CD4-positive, alpha-beta T cell treated with Interleukin-15 for 4 hours (primary cell): ENCODE measurements at places on chromosomes 2 and 18.

DNA sequence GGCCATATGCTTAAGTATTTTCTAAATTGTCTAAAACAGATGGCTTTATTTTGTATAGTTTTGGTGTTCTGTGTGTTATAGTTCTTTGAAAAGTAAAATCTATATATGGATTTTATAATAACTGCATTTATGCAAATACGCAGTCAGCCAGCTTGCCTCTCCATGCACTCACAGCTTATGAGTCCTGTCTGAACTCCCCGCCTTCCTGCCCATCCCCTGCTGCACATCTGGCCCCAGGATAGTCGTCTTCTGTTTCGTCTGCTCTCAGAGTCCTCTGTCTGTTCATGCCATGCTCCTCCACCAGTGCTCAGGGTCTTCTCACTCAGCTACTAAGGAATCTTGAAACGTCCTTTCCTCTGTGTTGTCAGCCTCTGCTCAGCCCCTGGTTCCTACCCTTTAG, 28.2 kb upstream of the ANKRD62 start:
- DNase-seq, result no peak

DNA sequence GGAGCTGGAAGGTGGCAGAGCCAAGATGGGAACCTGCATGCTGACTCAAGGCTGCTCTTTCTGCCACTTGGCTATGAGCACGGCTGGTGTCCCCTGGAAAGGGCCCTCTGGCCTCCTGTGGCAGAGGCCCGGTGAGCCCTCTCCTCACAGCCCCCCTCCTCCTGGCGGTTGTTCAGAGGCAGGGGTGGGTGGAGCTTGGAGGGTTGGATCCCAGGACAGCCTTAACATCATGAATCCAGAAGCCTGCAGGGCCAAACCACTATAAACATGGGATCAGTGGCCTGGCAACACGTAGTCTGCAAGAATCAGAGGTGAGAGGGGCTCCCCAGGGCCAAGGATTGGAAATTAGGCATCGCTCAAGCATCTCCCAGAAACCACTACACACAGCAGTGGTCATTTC, 48.5 kb upstream of the LOXHD1 start:
- no peak for DNase-seq

DNA sequence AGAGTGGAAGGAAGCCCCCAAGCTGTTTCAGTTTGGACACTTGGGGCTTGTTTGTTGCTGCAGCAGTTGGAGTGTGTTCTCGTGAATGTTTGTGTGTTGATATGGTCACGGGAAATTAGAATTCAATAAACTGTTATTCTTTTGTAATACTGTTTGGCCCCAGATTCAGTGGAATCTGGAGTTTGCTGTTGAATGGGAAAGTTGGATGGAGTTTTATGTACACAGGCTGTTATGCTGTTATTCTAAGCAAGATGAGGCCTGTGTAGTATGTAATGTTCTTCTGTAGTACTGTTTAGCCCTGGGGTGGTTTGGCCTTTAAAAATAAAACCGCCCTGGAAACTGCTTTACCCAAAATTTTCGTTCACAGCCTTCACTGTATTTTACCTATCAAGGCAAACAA, 810.4 kb upstream of the HS6ST1 start:
- DNase-seq, result no peak

DNA sequence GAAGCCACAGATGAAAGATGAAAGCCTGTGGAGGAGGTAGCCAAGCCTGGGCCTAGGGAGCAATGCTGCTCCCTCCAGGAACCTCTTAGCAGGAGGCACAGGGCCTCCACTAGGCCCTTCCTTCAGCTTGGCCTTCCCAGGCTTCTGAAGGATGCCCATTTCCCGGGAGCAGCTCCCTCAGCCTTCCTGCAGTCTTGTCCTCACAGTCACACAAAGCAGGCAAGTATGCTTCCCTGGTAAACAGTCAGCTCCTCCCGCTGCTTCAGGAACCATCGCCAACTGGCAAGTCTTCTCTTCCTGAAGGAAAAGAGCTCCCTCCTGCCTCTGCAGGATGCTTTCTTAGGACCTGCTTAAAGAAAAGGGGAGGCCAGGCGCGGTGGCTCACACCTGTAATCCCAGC, 53.2 kb downstream of the SMAD7 start:
- DNase-seq, result no peak

DNA sequence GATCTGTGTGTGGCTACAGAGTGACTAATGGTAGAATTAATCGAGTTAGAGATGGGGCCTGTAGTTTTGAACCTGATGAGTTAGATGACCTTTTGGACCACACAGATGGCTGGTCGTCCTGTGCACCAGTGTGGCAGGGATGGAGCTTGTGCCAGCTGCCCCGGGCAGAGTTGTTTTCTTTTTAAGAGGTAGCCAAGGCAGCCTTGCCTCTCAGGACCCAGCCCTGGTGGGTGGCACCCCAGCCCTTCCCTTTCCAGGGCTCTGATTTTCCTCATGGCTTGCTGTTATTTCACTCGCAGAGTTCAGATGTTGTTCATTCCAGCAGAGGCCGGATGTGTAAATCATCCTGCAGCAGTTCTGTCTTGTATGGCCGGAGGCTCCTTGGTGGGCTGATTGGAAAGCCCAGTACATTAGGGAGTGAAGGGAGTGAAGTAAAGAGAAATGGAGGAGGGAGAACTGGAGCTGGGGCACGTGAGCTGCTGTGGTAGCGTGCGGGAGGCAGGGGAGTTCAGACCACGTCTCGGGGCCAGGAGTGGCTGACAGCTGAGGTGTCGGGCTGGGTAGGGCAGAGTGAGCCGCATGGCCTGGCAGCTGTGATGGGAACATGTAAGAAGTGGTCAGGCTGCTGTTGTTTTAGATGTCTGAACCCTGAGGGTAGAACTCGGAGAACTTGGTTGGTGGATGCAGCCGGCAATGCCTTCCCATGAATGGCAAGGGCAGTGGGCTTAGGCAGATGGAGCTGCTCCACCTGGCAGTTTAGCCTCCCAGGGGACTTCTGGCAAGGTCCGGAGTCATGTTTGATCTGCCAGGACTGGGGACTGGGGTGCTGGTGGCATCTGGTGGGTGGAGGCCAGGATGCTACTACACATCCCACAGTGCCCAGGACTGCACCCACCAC, 28.8 kb downstream of the ASAP2 start:
- DNase-seq, result no peak

- DNase-seq, result no peak
Observed at GRCh38 chr2:142582317-142582716, 295.1 kb upstream of the KYNU start.

DNA sequence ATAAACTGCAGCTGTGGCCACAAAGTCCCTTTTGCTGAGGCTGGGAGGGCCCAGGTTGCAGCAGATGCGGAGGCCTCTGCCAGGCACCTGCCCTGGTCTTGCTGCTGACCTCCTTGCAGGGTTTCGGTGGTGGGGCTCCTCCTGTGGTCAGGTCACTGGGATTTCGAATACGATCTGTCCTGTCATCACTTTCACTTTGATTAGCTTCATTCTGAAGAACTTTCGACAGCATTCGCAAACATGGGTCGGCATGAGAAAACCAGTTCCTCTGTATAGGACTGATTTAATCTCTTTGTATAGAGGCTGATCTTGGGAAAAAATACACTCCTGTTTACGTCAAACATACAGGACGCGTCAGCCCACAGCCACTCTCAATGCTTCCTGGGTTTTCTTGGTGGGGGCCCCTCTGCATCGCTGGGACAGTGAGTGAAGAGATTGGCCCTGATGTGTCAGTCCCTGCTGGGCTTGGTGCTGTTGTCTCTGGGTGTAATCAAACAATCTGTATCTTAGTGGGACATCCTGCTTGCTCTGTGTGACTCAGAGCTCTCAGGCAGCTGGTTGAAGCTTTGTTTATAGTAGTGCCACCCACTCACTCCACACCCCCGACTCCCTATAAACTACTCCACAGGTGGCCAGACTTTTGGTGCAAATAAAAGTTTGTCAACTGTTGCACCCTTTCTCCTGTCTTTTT, 209.4 kb upstream of the CXCR4 start:
- DNase-seq, result peak; percentile 86

- no peak for DNase-seq
Observed at GRCh38 chr2:43333656-43334144, 107.3 kb upstream of the ZFP36L2 start.

DNA sequence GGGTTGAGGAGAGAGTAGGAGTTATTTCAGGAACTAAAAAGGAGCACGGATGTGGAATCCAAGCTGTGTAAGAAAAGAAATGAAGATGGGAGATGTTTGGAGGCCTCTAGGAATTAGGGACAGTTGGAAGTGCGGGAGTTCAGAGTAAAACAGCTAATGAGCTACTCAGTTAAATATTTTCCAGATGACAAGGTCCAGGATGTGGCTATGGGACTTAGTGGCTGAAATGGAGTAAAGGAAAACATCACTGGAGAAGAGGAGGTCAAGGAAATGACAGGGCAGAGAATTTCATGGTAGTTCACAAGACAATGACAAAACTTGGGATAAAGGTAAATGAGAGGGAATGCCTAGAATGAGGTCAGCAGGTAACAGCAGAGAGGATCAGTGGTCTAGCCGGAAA, 13.0 kb downstream of the GPR155 start:
- DNase-seq, result no peak

- DNase-seq, result no peak
Observed at GRCh38 chr18:13932285-13933025, 17.1 kb upstream of the MC2R start.

DNA sequence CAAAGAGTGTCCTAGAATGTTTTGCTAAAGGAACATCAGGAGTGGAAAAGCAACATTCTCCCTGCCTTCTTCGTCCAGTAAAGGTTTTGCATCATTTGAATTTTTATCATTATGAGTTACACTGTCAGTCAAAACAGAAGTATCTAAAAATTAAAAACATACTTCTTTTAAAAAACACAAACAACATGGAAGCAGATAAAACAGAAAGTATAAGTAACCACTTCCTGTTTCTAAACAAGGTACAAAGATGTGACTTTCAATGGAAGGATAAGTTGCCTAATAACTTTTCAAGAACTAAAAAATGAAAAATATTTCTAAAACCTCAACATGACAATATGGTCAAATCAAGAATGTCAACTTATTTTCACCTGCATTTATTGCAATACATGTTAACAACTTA, 158.2 kb downstream of the STK39 start:
- no peak for DNase-seq

GRCh38 chr2:67057901-67058703, 339.0 kb upstream of the ETAA1 start:
- DNase-seq, result no peak

DNA sequence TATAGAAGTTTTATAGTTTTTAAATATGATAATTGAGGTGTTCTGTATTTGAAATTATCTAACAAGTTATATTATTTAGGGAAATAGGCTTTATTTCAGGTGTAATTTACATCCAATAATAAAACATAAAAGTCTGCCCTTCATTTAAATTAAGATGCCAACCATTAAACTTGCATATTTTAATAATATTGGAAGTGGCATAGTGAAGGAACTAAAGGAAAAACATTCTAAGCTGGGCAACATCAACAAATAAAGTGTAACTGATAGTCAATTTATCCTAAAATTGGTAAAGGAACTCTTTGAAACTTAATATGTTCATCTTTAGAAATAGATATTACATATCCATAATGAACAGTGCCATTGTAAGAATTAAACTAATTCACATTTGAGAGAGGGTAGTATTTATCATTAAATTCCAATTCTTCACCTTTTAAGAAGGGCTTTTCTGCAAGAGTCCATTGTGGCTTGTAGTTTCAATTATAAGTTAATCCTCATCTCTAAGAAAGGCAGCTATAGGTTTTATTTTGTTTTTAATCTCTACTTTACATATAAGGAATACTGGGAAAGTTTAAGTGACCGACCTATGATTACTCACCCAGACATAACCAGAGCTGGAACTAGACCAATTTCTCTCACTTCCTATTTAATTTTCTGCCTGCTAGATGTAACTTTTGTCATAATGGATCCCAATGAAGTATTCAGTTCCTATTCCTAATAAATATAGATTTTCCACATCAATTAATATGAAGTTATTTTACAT, 401.6 kb downstream of the XIRP2 start:
- no peak for DNase-seq

DNA sequence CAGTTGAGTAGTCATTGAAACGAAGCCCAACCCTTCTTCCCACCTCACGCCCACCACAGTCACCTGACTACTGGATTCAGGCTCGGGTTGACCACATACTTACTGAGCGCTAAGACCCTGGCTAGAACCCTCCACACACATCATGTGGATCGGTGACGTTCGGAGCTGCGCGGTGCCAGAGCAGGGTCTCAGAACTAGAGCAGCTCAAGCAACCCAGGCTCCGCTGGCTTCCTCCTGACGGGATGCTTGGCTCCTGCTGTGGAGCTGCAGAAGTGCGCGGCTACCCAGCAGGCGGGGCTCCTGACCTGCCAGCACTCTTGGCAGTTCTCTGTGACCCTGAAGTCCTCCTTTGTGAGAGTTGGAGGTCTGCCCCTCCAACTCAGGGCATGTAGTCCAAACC, 90.6 kb upstream of the MBOAT2 start:
- DNase-seq, result no peak

DNA sequence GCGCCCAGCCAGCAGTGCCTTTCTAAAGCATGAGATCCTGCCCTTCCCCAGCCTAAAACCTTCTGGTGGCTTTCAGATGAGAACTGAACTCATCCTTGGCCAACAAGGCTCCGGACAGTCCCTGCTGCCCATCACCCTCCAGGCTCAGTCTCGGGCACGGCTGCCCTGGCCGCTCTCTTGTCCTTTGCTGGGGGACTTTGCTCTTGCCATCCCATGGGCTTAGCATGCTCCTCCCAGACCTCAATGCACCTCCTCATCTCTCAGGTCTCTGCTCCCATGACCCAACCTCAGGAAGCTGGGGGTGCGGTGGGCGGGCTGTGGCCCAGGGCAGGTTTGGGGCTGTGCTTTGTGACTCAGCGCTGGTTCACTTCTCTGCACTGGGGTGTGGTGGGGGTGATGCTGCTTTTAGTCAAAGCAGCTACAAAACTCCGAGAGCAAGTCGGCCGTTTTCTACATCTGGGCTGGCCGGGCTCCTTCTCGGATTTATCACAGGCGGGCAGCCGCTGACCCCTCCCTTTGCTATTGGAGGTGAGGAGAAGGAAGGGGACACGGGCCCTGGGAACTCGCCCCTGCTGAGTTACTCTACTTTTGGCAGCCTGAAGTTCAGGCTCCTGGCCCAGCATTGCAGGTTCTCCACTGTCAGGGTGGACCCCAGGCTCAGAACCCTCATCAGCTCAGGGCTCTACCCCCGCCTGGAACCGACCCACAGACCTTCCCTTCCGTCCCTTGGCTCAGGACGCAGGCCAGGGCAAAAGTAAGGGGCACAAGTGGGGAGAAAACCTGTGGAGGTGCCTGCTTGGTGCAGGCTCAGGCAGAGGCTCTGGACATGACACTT, 90.6 kb upstream of the TAF1B start:
- DNase-seq, result peak; percentile 87
